ENCODE measurements at places on chromosomes 3 and 15.

- no peak for DNase-seq
Measured at GRCh38 chr3:39286771-39287170, 6.9 kb upstream of the CX3CR1 start.

DNA sequence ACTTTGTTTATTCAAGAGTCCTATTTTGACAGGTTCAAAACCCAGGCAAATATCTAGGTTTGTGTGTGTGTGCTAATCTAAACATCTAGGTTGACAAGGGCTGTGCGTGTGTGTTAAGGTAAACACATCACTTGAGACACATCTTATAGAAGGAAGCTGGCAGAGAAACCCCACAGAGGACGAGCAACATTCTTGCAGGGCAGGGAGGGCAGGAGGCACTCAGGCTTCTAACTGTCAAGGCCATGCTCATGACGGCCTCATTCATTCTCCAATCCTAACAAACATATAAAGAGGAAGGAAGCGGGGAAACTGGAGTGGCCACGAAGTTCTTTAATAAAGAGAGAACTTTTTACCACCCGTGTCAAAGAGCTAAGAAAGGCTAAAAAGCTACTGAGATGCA, 43.4 kb downstream of the SLCO2A1 start:
- DNase-seq = no peak

GRCh38 chr15:77633913-77634265, 1.2 kb upstream of the LINGO1 start:
- no peak for DNase-seq

DNA sequence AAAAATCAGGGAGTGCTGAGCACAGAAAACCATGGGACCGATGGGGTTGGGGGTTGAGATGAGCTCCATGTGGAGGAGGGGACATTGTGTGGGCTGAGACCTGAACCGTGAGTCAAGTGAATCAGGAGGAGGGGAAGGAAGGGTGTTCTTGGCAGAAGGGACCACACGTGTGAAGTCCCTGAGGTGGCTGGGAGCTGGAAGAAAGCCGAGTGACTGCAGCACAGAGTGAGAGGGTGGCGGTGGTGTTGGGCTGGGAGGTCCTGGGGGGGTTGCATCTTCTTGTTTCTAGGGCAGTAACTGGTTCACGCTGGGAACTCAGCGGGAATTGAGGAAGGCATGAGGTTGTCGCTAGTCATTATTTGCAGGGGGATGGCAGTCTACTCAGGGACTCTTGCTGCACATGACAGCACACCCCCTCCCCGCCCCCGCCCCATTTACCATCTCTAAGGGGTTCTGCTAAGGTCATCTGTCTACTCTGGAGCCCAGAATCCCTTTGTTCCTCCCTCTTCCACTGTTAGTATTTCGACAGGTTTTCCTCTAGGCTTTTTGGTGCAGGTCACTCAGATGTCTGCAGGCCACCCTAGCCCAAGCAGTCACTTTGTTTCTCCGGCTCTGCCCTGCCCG, 254.3 kb downstream of the TLE3 start:
- DNase-seq = no peak

- no peak for DNase-seq
Measured at GRCh38 chr3:144181062-144181461, 209.4 kb downstream of the DIPK2A start.

GRCh38 chr15:80159811-80160569, 7.2 kb downstream of the FAH start:
- no peak for DNase-seq

DNA sequence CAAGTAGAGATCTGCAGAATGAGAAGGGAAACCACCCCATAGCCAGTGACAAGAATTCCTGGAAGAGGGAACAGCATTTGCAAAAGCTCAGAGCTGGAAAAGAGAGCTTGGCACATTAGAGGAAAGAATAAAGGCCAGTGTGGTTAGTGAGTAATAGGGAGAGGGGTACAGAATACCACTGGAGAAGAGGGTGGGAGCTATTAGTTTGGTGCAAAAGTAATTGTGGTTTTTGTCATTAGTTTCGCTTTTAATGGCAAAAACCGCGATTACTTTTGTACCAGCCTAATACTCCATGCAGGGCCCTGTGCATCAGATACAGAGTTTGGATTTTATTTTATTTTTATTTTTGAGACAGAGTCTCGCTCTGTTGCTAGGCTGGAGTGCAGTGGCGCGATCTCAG, 9.8 kb downstream of the SLC24A1 start:
- no peak for DNase-seq

- DNase-seq = no peak
Measured at GRCh38 chr3:82875401-82875800, 1114.0 kb upstream of the GBE1 start.

GRCh38 chr3:151016478-151016795, 43.9 kb upstream of the CLRN1 start:
- no peak for DNase-seq

DNA sequence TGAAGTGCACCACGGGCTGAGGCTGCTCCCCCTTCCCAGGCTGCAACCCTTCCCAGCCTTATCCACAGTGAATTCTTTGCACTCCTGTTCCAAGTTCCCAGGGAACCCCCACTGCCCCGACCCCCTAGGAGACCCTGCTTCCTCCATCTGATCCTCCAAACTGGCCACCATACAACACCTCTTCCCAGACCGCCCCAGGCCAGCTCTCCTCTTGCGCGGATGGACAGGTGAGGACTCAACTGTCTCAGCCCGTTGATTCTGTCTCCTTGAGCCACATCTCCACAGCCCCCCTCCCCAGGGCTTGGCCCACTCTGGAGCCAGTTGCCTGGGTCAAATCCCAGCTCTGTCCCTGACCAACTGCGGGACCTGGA, 21.7 kb downstream of the GRIP2 start:
- DNase-seq = no peak

DNA sequence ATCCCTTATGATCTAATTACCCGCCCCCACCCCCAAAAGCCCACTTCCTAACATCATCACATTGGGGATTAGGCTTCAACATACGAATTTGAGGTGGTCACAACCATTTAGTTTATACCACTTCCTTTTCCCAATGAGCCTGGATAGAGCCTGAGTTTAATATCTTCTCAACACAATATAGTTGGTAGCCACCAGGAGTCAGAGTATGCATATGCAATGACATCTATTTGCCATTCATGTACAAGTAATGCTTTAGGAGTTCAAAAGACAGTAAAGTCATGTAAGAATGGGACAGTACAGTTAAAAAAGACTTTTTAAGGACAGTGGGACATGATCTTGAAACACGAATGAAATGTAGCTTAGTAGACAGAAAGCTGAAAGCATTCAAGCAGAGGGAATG, 172.4 kb downstream of the DCLK3 start:
- DNase-seq = peak; percentile 8

GRCh38 chr15:80496096-80496495, 91.9 kb downstream of the ARNT2 start:
- no peak for DNase-seq

GRCh38 chr15:94119923-94120775, 111.2 kb upstream of the MCTP2 start:
- DNase-seq = peak; percentile 89

DNA sequence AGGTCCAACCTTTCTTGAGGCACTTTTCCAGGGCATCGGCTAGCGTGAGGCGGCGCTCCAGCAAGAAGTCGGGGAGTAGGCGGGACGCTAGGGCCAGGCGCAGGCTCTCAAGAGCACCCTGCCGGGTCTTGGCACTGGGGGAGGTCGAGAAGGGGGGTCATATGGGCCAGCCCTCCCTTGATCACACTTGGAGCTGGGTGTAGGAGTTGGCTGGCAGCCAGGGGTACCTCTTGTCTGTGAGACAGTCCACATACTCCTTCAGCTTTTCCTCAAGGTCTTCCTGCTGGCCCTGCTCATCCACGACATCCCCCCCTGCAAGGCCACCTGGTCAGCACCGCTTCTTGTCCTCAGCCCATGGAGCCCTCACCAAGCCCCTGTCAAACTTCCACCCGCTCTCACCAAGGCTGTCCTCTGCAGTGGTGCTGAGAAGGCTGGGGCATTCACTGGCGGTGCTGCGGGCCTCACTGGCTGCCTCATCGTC, 2.0 kb downstream of the IFRD2 start:
- DNase-seq = no peak

DNA sequence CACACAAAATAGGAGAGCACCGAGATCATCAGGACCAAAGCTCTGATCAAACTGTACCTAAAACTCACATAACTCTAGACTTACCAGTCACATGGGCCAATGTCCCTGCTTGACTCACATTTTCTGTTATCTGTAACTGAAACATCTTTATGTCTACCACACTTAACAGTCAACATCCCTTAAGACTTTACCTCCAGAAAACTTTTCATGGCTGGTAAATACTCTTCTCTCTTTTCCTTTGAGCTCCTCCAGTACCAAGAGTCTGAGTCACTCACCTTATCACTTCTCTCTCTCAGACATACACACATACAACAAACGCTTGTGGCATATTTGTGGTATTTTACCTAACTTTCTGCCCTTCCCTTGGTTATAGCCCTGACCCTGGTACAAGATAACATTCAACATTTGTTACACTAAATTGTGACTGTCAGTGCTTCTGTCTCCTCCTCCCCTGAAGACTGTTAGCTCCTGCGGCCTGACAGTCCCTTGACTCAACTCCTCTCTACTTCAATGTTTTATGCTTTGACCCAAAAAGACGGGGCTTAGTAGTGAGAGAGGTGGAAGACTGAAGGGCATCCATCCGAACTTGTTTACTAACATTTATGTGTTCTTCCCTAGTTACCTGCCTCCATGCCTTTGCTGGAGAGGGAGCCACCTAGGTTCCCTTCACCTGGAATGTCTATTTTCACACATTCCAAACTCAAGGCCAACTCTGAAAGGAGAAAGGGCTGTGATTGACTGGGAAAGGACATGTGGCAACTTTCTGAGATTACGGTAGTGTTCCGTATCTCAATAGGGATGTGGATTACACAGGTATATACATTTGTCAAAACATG, 3.7 kb upstream of the EFHB start:
- DNase-seq = no peak

- no peak for DNase-seq
Measured at GRCh38 chr3:188901671-188902287, 270.0 kb upstream of the TPRG1 start.

Measured in NCI-H82 (cell line).